SJSA1 (cell line): ENCODE measurements at places on chromosomes 2 and 18.
A peak's percentile ranks its signal among the peaks of the same experiment; 100 is the strongest.

DNA sequence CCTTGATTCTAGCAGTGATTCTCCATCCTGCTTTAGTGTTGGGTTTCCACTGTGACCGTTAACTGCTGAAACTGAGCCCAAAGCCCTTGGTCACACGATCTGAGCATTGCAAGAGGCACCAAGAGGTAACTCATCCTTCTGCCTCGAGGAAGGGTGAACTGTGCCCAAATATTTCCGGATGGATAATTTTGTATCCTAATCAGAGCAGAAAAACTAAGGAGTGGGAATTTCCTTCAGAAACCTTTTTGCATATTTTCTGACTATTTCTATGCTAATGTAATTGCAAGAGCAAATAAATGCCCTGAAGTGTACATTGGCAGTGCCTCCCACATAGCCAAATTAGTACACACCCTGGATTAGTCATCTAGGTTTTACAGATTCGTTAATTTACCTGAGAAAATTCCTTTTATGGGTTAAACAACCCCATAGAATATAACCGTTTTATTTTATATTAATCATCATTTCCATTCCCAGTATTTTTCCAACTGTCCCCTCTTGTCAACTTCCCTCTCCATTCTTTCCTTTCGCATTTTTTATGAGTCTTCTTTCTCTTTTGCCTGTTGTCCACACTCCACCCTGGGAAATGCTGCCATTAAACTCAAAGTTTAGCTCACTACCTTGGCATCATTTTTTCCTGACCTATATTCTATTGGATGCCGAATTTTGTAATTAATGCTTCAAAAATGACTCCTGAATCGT, 31.7 kb upstream of the COBLL1 start:
- DNase-seq = no peak

GRCh38 chr18:5461041-5461440, 82.8 kb downstream of the EPB41L3 start:
- DNase-seq = no peak

DNA sequence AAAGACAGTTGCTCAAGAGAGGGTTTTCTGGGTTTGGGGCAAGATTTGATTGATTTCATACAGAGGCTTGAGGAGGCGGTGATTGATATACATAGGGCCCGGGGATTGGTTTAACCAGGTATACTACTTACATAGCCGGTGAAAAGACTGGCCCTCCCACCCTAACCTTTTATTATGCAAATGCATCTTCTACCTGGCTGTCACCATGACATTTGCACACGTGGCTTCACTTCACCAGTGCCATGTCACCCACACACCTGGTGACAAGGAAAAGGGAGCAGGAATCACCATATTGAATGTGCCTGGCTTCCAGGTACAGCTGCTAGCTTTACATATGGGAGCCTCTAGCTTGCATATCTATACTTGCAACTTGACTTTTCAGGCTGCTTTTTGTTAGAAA, 9.7 kb downstream of the ERMN start:
- no peak for DNase-seq

DNA sequence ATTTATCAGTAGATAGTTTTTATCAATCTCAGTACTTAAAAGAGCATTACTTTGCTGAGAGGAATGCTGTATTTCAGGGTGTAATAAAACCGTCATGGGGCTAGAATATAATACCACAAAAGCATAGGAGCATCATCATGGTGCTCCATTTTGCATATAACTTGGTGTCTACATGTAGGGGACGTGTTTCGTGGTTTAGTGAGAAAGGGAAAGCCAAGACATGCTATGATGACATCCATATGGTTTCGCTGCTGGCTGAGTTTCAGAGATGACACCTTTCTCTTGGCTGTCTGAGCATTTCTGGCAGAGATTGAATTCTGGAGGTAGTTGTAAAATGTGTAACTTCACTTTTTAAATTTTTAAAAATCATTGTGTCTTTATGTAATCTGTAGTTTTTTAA, 32.4 kb downstream of the WDR43 start:
- DNase-seq = no peak

DNA sequence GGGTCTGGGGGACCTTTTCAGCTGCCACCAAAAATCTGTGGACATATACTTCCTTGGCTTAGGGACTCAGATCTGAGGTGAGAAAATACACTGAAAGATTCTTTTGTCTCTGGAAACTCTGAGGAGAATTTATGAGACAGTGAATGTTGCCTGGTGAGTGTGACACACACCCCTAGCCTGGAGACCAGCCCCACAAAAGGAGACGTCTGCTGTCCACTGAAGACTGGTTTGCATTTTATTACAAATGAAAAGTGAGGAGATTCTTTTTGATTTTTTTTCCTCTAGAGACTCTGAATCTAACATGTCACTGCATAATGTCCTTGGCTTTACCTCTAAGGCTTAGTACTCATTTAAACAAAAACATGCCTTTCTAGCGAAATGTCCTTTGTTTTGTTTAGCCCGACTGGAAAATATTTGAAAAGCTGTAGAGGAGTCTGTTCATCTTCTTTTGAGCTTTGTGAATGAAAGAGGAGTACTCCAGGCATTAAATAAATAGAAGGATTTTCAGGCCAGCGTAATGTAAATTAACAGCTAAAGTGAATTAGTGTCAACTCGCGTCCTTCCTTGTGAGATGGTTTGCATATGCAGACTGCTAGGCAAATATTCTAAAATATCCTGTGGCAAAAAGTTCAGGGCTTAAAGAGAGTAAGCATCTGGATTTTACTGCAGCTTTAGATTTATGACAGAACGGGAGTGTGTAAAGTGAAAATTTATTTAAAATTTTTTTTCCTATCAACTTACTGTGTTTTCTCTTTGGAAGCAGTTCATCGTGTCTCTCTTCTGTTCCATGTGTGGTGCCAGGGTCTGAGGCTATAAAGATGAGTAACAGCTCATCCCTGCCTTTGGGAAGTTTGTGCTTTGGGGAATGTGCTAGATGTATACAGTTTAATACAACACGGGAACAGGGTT, 125.4 kb downstream of the VWA3B start:
- DNase-seq = no peak

DNA sequence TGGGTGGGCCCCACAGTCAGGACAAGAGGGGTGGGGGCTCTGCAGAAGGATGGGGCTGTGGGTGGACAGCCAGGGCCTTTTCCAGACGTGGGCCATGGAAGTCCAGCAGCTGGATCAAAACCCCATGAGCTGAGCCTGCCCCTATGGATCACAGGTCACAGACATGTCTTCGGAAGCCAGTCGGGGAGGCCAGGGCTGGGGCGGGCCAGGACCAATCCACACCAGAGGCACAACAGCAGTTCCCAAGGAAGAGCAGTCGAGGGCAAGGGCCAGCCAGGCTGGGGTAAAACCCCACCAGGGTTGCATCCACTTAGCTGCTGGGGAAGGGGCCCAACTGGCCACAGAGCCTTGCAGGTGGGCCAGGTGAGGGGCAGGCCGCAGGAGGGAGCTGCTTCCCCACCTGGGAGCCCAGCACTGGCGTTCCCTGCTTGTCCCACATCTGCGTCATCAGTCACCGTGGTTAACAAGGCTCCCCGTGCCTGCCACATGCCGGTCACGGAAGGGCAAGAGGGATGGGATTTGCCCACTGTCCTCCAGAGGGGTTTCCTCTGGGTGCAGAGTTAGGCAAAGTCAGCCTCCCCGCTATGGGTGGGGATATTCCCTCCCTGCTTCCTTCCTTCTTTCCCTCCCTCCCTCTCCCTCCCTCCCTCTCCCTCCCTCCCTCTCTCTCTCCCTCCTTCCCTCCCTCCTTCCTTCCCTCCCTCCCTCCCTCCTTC, 46.4 kb upstream of the ODC1 start:
- peak; percentile 39 for DNase-seq
